ENCODE measurements at places on chromosomes 5 and 9.

- no peak for DNase-seq
Observed at GRCh38 chr9:110531776-110532175, 47.8 kb downstream of the SVEP1 start.

DNA sequence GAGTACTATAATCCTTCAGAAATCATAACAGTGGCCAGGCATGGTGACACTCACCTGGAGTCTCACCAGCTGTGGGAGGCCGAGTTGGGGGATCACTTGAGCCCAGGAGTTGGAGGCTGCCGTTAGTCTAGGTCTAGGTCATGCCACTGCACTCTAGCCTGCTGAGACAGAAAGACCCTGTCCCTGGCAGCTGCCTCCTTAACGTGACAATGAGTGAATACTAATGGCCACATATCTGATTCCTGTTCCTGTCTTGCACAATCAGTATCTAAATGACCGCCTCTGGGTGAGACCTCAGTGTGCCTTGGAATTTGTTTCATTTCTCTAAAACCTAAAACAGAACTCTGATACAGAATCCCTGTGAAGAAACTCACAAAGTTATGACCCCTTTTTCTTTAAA lies 131.0 kb upstream of the DAB2 start:
- no peak for DNase-seq

DNA sequence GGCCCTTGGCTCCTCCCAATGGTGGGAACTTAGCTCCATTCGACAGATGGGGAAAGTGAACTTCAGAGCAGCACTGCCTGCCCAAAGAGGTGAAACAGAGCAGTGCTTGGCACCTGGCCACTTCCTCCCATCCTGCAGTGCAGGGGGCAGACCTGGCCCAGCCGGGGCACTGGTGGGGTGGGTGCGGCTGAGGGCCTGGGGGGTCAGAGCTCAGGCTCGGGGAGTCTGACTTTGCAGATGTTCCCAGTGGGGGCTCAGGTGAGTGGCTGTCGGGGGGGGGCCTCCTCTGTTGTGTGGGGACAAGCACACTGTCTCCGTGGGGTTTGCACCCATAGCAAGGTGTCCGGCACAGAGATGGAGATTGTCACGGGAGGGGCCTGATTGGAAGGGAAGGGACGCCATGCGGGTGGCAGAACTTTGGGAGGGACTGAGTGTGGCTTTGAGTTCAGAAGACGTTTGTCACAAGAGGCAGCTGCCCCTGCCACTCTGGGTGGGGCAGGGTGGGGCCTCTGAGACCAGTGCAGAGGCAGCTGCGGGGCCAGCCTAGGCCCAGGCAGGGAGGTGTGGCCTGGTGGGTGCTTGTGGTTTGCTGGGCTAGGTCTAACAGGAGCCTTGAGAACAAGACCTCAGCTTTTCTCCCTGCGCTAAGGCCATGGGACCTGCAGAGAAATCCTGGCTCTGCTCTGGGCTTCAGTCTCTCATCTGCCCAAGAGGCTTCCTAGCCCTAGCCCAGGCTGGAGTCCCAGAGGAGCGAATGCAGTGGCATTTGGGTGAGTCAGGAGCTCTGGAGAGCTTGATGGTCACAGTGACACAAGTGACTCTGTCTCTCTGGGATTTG lies 2.5 kb downstream of the MYMK start:
- no peak for DNase-seq

DNA sequence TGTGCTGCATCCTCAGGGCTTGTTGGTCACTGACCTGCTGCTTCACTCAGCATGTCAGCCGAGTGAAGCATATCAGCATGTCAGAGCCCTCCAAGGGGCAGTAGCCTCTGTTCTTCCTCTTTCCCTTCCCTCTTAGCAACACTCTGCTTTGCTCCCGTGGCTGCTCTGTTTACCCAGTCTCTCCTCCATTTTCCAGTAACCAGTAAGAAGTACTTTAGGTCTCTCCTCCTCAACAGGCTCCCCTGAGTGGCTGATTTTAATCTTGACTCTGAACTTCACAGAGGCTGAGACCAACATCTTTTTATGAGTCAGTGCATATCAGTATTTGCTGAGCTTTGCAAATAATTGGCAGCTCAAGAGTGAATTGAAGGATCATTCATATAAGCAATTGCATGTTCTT lies 18.6 kb upstream of the ADRB2 start:
- no peak for DNase-seq

DNA sequence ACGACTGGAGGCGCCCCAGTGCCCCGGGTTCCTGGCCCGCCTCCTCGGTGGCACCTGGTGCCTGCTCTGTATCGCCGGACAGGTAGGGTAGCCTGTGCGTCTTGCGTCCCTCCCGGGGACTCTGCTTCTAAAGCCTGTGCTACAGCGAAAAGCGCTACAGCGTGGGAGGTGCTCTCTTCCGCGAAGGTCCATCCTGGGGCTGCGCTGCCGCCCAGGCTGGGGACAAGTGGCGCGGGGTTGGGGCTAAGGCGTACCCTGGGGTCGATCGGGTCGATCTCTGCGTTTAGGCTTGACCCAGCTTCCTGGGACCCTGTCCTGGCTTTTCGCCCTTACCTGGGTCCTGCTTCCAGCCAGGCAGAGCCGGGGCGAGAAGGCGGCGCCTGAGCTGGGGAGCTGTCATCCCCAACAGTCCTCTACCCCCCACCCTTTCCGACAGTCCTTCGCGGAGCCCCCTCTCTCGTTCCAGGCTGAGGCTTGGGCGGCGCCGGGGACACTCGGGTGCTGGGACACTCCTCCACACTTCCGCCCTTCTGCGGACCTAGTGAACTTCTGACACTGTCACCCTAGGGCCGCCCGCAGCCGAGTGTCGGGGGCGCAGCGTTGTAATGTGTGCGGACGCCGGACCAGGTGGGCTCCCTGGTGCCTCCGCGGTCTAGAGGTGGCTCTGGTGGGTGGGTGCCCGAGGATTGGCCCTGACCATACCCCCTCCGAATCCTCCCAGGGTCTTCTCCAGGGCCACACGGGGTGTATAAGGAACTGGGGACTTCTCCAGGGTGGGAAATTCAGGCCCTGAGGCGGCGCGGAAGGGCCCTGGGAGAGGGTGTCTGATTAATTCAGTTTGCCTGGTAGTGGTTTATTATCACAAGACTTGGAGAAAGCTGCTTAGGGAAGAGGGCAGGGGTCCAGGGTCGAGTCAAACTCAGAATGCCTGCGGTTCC lies 328.2 kb downstream of the SH3GL2 start:
- no peak for DNase-seq

GRCh38 chr9:79700607-79701360 lies 129.0 kb downstream of the TLE4 start:
- no peak for DNase-seq

- DNase-seq = no peak
Observed at GRCh38 chr9:69400470-69400869, 75.5 kb downstream of the ENTREP1 start.

DNA sequence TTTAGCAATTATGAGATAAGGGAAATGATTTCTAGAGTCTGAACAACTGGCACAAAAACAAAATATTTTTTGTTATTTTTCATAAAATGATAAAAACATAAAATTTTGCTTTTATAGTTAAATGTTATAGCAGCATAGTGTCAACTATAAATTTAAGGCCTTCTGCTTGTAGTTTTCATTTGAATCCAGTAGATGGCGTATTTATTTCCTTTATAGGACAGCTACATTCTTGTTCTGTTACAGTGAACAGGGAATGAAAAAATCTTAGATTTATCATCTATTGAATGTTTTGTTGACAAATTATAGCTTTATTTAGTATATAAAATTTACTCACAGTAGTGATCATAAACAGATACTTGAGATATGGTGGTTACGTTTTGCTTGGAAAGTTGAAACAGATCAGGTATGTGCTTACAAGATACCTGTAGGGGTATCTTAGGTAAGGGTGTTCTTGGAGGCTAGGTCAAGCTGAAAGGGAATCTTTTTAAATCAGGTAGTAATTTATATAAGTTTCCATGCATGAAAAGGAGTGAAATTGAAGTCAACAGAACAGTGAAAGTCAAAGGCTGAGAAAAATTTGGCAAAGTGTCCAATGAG lies 239.3 kb upstream of the GRIN3A start:
- DNase-seq = no peak

DNA sequence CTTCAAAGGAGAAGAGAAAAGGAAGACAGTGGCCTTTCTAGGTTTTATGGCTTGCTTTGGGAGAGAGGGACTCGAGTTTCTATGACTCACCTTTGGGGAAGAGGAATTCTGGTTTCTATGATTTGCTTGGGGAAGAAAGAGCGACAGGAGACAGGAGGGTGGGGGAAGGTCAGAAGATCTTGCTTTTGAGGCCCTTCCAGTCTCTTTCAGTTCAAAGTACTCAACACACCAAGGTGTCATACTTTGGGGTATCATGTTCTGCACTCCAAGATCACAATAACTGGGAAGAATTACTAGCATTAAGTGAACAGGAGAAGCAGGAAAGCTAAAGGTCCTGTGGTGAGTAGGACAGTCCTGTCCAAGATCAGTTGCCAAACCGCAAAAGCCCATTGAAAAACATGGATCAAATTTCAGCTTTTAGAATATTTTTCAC lies 324.5 kb downstream of the ARHGEF28 start:
- DNase-seq = no peak

DNA sequence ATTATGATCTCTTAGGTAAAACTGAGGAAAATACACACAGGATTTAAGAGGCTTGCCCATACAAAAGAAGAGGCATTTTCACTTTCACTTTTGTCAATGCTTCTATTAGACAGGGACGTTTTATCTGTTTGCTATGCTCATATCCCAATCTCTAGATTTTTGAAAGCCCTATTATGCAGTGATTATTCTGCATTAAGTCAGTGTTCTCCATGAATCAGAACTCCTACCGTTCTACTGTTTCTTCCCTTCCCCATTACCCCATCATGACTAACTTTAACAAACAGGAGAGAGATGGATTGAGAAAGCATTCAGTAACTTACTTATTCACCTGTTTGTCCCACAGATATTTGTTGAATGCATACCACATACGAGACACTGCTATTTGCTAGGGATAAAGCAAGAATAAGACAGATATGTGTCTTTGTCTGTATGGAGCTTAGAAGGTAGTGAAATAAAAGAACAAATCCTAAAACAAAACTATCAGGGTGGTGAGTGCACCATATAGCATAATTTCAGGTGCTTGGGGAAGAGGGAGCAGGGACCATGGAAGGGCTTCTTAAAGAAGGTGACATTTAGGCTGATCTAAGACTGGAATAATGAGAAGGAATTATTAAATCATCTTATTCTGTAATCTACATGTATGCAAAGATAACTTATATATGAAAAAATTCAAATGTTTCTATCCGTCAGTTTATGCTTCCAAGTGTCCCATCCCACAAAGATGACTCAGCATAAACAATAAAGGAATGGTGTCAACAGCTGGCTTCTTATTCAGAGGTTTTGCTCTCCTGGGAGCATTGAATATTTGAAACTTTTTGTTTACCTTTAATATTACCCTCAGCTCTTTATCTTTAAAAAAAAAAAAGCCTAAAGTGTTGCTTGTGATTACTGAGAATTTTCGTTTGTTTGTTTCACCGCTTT lies 328.1 kb downstream of the HINT1 start:
- DNase-seq = no peak

GRCh38 chr5:125012727-125013451 lies 266.4 kb upstream of the ZNF608 start:
- DNase-seq = no peak

DNA sequence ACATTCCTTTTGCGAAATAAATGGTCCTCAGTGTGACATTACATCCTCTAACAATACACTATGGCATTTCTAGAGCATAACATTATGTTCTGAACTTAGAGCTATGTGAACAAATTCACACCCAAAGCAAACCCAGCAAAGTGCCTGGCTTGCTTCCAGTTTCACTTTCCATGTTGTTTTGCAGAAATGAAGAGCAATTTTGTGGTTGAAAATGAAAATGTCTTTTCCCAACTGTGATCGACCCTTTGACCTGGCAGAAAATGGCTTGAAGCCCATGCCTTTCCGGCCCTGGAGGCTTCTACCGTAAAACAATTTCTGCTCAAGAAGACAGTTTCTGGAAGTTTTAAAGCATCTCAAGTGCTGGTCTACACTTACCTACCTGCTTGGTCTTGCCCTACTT lies 344.7 kb upstream of the RGMB start:
- DNase-seq = no peak

- DNase-seq = no peak
Observed at GRCh38 chr5:8053270-8053669, 184.3 kb downstream of the MTRR start.

DNA sequence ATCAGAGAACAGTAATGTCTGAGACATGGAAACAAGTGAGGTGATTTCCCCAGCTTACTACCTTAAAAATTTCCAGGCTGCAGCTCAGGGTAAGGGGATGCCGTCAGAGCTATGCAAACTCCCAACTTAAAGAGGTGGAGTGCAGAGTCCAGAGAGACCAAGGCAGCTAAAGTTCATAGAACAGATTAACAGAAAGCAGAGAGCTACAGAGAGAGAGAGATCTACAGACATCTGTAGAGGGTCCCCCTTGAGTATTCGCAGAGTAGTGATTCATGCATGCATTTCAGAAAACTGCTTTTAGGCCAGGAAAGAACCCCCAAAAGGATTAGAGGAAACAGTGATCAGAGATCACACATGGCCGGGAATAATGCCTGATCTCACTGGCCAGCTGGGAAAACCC lies 306.2 kb upstream of the PUM3 start:
- no peak for DNase-seq

DNA sequence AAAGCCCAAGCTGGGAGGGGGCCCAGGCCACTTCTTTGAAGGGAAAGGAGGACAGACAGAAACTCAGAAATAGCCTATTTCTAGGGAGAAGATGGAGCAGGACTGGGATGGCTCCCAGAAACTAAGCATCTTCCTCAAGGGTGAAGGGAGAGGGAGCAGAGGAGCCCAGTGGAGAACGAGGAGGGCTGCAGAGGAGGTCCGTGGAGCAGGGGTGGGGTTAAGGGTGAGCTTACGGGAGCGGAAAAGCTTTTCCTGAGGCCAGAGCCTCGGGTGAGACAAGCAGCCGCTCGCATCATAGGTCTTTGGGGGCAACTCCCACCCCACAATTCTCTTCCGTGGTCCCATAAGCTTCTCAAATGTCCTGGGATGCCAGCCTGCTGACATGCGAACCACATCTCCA lies 127.1 kb upstream of the PHYKPL start:
- no peak for DNase-seq

DNA sequence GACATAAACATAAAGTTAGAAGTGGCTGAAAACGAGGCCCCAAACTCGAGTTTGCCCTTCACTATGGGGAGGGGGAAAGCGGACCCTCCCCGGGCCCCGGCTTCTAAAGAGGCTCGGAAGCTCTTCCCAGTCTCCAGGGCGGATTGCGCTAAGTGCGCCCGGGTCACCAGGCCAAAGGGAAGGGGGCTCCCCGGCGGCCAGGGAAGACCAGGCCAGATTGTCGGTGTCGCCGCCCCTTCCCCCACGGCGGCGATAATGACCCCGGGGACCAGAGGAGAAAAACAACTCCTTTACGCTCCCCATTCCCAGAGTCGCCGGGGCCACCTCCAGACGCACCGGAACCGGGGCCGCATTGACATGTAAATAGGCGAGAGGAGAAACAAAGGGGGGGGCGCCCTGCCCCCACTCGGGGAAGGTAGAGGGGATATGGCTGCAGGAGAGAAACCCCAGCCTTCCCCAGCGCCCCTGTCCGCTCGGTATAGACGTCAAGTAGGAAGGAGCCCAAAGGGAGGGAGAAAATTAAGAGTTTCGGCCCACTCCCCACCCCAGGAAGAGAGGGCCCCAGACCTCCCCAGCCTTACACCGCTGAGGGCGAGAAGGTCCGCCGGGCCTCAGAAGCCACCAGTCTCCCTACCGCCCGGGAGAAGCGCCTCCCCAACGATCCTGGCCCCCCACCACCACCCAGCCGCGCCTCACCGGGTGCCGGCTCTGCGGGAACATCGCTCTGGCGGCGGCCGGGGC lies 1.7 kb downstream of the TLE1 start:
- peak; percentile 26 for DNase-seq

- DNase-seq = no peak
Observed at GRCh38 chr9:110807956-110808598, 139.5 kb downstream of the MUSK start.

- no peak for DNase-seq
Observed at GRCh38 chr9:98185021-98185567, 7.3 kb downstream of the CORO2A start.

GRCh38 chr9:78218890-78219289 lies 17.0 kb upstream of the CEP78 start:
- no peak for DNase-seq

Measured in stimulated activated CD8-positive, alpha-beta memory T cell treated with anti-CD3 and anti-CD28 coated beads, Interleukin-4, amount 100 ng/mL, for 48 hours (primary cell).